NCI-H82 (cell line): ENCODE measurements at places on chromosomes 4 and X.

GRCh38 chr4:142065086-142065647 is 428.8 kb downstream of the IL15 start:
- no peak for DNase-seq

GRCh38 chrX:8731559-8732395 is at the start of gene ANOS1:
Gene ANOS1, minus strand, starts transcription at chrX:8732137. Its CDS starts 101 bp downstream, at chrX:8732036.
- DNase-seq = peak; percentile 69

GRCh38 chr4:189088780-189089179 is 851.9 kb upstream of the FRG1 start:
- no peak for DNase-seq

DNA sequence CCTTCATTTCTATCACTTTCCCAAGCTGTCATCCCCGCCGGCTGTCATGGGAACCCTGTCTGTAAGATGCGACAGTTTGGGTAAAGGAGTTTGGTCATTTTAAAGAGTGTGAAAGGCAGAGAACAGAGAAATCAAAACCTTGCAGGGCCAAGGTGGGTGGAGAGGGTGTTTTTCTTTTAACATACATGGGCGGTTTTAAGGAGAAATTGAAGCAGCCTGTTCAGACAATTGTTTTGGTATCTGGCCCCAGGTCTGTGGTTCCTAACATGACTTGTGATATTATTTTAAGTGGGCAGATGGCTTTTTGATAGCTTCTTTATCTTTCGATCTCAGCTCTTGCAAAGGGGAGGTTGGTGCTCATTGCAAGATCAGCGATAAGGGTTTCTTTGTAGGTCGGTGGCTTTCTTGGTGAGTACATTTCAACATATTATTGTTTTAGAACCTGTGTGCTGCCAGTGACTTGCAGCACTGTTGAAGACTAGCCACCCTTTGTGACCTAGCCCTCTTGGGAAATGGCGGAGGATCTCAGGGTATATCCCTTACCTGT is 3.7 kb downstream of the PPP1R3F start:
- no peak for DNase-seq

DNA sequence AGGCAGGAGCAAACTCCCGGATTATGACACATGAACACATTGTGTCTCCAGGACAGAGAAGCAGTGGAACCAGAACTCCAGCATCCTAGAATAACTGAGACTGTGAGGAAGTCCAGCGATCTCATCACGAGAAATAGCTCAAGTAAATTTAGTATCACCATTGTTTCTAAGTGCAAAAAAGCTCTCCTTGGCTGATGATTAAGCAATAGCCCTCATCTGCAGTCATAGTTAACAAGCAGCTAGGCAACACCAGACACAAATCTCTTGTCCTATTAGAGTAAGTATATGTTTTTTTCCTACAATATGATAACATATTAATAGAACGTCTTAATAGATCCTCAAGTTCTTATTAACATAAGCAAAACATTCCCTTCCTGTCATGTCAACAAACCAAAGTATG is 2.4 kb upstream of the CFAP299 start:
- DNase-seq = no peak

GRCh38 chrX:67734111-67734753 is 190.4 kb downstream of the AR start:
- no peak for DNase-seq

DNA sequence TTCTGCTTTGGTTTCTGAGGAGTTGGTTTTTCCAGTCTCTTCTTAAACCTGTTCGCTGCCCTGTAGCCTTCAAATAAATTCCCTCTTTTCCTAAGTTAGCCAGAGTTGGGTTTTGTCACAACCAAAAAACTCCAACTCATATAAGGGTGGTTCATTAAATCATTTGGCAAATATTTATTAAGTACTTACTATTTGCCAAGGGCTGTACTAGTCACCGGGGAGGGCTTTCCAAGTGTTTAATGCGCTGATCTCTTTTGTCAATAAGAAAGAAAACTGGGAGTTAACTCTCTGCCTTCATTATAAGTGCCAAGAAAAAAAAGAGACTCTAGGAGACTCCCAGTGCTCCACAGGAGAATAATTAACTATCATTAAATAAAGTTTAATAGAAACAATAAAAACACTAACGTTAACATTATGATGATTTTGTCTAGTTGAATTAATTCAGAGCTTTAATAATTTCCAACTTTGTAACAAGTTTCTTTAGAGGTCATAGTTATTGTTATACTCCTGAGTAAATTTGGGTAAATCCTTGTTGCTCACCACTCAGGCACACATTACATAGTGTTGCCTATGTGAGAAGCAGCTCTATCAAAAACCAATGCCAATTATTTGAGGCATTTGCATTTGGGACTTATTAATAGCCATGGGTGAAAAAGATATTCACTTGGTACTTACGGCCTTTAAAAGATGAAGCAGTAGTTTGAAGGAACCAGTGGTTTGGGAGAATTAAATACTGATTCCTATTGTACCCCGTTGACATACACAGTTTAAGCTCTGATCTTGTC is 122.5 kb upstream of the TEX13D start:
- DNase-seq = peak; percentile 3

- no peak for DNase-seq
Measured at GRCh38 chrX:19630776-19631707, 115.7 kb upstream of the MAP3K15 start.

DNA sequence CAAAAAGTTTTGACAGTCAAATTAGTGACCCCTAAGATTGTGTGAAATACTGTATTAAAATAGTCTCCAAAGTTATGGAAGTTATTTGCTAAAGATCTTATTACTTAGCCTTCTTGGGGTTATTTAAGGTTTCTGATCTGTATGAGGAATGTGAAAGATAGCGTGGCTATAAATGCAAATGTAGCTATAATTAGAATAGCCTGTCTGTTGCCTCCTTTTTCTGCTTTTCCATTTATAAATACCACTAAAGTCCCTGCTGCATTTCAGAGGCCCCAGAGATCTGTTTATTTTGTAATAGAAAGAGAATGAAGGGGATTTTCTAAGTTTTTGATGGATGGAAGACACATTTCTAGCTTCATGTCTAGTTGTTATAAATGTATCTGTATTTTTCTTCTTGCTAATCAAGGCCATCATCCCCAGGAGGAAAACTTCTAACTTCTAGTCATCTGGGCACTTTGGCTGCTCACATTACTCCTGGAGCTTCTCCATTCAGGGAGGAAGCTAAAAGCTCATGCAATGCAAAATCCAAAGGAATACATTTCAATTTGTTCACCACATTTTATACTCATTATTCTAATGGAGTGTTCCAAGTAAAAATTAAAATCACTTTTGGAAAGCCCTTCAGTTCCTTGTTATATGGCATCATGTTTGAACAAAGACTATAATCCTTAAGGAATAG is 73.9 kb downstream of the INTS12 start:
- DNase-seq = no peak

DNA sequence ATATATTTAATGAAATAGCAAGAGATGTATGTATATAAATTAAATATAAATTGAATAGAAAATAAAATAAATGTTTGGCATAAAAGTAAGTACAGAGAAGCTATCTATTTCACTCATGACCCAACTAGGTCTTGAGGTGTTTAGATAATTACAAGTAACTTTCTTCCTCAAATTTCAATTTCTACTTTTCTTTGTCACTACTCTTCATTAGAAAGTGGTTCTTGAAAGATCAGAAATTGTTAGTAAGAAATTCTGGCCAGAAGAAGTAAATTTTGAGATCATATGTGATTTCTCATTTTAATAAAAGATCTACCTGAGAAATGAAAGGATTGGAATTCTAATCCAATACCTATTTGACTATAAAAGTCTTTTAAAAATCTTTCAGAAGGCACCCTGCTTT is 126.9 kb downstream of the BTC start:
- DNase-seq = no peak

GRCh38 chrX:123173833-123174232 is 10.2 kb upstream of the GRIA3 start:
- peak; percentile 68 for DNase-seq

- no peak for DNase-seq
Measured at GRCh38 chr4:121597346-121597934, 99.3 kb downstream of the ANXA5 start.

DNA sequence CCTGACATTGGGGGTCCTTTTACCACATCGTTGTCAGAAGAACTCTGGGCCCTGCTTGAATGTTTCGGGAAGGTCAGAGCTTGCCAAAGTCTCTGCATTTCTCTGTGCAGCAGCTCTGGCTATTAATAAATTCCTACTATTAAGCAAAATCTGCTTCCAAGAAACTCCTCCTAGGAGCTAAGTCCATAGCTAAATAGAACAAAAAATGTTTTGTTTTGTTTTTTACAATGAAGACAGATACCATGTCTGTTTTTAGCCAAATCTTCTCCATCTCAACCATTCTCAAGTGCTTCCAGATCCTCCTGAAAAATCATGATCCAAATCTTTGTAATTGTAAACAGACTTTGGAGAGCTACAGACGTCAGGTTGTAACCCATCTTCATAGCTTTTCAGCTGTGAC is 161.6 kb downstream of the SPATA18 start:
- DNase-seq = no peak

DNA sequence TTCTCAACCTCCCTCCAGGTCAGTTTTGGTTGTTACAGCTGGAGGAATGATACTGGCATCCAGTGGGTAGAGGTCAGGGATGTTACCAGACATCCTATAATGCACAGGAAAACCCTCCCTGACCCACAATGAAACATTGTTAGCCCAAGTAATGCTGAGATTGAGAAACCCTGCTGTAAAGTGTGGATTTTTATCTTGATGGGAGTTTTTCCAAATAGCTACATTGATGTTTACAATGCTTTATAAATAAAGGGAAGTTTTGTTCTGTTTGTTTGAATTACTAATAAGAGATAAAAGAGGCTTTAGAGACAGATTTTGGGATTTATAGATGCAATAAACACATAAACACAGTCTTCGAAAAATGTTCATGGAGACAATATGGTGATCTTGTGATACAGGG is 194.0 kb upstream of the NUDT6 start:
- DNase-seq = no peak

- DNase-seq = no peak
Measured at GRCh38 chr4:62457356-62457755, 1257.2 kb downstream of the ADGRL3 start.

DNA sequence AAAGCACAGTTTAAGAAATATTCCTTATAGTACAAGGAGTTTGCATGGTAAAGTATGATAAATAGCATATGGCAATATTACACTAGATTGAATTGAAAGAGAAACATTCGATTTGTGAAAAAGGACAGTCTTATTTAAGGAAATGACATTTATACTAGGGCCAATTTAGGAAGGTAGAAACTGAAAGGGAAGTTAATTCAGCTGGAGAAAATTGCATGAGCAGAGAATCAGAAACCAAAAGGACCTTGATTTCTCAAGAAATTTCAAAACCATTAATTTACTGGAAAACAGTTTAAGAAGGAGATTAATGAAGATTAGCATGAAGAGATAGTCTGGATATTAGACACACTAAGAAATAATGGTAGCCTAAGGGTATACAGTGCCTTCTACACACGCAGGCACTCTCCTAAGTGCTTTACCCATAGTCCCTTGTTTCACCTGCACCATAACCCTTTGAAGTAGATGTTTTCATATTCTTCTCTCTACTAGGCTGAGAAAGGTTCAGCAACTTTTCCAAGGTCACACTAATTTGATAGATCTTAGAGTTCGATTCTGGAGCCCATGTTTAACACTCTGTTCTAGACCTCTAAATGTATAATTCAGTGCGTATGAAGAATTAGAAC is 259.1 kb upstream of the SLIT2 start:
- no peak for DNase-seq

- DNase-seq = peak; percentile 6
Measured at GRCh38 chrX:23840674-23841073, 57.7 kb downstream of the SAT1 start.

- no peak for DNase-seq
Measured at GRCh38 chrX:12958059-12958458, 16.9 kb upstream of the TMSB4X start.

DNA sequence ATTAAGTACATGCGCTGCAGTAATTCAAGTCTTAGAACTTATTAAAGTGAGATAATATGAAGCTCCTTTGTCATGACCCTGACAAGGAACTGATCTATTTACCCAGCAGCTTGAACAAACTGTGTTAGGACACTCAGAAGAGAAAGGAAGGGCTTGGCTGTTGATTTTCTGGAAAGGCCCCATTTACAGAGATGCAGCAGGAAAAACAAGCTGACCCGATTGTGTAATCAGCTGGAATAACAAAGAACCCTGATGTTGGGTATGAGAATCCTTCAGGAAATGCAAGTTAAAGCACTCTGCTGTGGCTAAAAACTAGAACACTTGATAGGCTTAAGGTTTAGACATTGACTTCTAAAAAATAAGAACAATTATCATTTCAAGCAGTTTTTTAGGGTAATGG is 64.8 kb downstream of the TBC1D9 start:
- DNase-seq = no peak

- DNase-seq = no peak
Measured at GRCh38 chr4:145881989-145882388, 56.6 kb downstream of the ZNF827 start.

DNA sequence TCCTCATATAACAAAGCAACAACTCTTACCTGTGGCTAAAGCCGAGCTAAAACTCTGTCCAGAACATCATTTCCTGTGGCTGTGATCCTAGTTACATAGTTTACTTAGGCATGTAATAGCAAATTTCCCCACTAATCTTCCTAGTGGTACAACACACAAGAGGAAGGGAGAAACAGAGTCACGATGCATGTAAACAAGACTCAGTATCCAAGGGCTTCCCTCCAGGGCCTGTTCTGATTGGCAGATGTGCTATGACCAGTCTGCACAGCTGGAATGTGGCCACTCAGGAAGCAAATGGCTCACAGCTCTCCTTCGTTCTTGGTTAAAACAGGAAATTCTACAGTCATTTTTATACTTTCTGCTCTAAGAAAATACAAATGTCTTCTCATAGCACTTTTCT is 49.2 kb upstream of the PRSS48 start:
- no peak for DNase-seq

DNA sequence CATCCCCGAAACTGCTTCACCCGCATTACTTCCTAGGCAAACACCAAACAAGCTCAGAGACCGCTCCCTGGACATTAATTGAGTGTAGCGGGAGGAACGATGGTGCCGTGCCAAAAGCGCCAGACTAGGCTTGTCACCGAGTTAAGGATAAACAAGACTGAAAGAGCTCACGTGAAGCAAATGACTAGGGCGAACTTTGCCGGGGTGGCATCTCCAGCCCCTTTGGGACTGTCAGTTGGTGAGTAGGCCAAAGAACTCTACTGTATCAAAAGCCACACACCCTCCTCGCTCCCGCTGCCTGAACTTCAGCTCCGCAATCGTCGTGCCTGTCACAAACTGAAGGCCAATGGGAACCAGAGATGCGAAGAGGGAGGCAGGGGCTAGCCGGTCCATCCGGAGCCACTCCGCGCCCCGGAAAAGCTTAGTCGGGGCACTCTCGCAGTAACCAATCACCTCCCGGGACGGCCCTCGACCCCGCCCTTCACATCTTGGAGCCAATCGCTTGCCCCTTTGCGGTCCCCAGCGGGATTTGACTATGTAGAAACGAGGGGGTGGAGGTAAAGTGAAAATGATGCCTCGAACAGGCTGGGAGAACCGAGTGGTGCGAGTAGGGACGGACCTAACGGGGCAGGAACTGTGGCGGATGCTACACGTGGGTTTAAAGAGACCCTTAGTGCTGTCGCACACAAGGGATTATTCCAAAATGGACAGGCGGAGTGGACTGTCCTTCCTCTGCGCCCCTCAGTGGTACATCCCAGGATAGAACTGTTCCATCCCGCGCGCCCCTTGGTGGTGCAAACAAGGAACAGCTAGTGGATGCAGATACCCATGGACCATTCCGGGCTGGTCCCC is 37.0 kb upstream of the FAM156A start:
- DNase-seq = peak; percentile 98

- DNase-seq = no peak
Measured at GRCh38 chr4:140257461-140258305, 103.7 kb upstream of the MAML3 start.

GRCh38 chr4:179415847-179416223 is 1973.6 kb upstream of the AGA start:
- DNase-seq = no peak

GRCh38 chrX:28582511-28582910 is 4.7 kb upstream of the IL1RAPL1 start:
- no peak for DNase-seq
